ENCODE measurements at places on chromosomes 3 and 15. TPM values are rescaled to one million over a fixed set of nuclear protein-coding genes. Genes with fewer than 3 reads are reported as not detected.

The PGBD4 gene
- 0.67 TPM for total RNA-seq

The ACOX2 gene
- total RNA-seq: 6.4 TPM

The SLC22A13 gene
- total RNA-seq: not detected

The SNTN gene
- not detected for total RNA-seq

The CLDN11 gene
- total RNA-seq: 272 TPM

The CPLX3 gene
- not detected for total RNA-seq

The TRIM42 gene
- not detected for total RNA-seq

The ZNF621 gene
- 6.8 TPM for total RNA-seq

The CYP19A1 gene
- not detected for total RNA-seq

The KNL1 gene
- total RNA-seq: 15.5 TPM

The RPN1 gene
- total RNA-seq: 336 TPM

The PRTG gene
- total RNA-seq: 4.2 TPM

The LSMEM2 gene
- not detected for total RNA-seq

The MOBP gene
- not detected for total RNA-seq

The C3orf20 gene
- not detected for total RNA-seq

The ZMYND10 gene
- 1.3 TPM for total RNA-seq

The PODXL2 gene
- 7.1 TPM for total RNA-seq

The AADACL2 gene
- not detected for total RNA-seq

The CCRL2 gene
- not detected for total RNA-seq

The TM6SF1 gene
- 4.2 TPM for total RNA-seq

The PTPRG gene
- total RNA-seq: 31.9 TPM

The C3orf85 gene
- total RNA-seq: not detected

The NR2E3 gene
- not detected for total RNA-seq

The COL6A5 gene
- total RNA-seq: not detected

The PPP2R3A gene
- total RNA-seq: 9.8 TPM

The PLD1 gene
- 4.9 TPM for total RNA-seq

The TTLL13 gene
- total RNA-seq: not detected

The PLA2G4E gene
- not detected for total RNA-seq

The RUVBL1 gene
- 91.7 TPM for total RNA-seq

The IQCF5 gene
- total RNA-seq: not detected

The GOLGA8T gene
- not detected for total RNA-seq

The LRRIQ4 gene
- total RNA-seq: not detected

The GNB5 gene
- 15.0 TPM for total RNA-seq

All from bronchus fibroblast of lung (primary cell).